Fibroblast of skin of left quadriceps (primary cell): ENCODE measurements at places on chromosomes 3 and 15.
A peak's percentile ranks its signal among the peaks of the same experiment; 100 is the strongest.

- no peak for DNase-seq
Measured at GRCh38 chr3:135756106-135756668, 209.3 kb upstream of the PPP2R3A start.

DNA sequence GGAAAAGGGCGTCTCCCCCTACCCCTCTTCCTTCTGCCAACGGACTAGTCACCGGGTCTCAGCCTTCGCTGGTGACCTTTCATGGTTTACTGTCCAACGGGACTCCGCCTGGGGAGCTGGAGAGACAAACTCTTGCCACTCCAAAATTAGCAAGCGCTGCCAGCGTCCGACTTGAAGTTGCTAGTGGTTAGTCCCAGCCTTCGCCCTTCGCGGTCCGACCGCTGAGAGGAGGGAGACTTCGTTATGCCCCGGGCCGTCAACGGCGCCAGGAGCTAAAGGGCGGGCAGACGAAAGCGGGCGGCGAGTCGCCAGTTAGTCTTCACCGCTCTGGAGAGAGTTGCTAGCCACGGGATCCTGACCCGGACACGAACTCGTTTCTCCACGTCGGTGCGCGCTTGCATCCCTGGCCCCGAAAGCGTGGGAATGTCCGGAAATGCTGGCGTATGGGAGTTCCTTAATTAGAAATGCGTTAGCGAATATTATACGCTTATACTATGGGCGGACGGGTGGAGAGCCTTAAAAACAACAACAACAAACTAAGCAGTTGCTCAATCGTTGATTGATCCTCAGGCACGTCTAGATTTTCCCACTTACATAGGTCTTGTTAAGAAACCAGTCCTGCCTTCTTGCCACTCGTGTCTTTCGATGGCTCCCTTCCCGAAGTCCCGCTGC is 716 bp downstream of the SMC4 start:
- no peak for DNase-seq

DNA sequence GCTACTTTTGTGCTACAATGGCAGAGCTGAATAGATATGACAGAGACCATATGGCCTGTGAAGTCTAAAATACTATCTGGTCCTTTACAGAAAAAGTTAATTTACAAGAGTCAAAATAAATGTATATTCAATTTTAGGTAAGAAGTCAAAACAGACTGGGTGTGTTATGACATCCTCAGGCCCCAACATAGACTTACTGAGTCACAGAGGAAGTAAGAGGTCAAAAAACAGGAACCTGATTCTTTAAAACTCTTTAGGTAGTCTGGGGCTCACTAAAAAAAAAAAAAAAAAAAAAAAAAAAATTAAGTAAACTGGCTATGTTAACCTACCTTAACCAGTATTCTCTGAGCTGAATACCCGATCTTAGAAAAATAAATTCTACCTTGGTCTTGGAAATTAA is 13.1 kb downstream of the DNAAF4 start:
- no peak for DNase-seq

DNA sequence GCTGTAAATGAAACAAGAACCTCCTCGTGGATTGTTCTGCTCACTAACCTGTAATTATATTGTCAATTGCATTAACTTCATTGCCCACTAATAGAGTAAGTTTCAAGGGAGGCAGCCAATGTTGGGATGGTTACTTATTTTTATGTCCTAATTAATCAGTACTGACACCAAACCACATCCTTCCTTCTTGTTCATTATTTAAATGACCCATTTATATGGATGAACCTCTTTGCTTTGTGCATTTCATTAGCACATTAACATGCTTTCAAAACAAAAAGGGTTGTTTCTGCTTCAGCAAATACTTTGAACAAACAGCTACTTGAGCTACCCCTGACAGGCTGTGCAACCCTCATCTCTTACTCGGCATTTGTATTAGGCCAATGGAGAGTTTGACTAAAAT is 374.2 kb downstream of the MECOM start:
- DNase-seq: no peak

- DNase-seq: no peak
Measured at GRCh38 chr3:126578702-126579101, 20.0 kb upstream of the C3orf22 start.

- DNase-seq: peak; percentile 21
Measured at GRCh38 chr3:117887901-117888300, 1146.7 kb downstream of the IGSF11 start.

DNA sequence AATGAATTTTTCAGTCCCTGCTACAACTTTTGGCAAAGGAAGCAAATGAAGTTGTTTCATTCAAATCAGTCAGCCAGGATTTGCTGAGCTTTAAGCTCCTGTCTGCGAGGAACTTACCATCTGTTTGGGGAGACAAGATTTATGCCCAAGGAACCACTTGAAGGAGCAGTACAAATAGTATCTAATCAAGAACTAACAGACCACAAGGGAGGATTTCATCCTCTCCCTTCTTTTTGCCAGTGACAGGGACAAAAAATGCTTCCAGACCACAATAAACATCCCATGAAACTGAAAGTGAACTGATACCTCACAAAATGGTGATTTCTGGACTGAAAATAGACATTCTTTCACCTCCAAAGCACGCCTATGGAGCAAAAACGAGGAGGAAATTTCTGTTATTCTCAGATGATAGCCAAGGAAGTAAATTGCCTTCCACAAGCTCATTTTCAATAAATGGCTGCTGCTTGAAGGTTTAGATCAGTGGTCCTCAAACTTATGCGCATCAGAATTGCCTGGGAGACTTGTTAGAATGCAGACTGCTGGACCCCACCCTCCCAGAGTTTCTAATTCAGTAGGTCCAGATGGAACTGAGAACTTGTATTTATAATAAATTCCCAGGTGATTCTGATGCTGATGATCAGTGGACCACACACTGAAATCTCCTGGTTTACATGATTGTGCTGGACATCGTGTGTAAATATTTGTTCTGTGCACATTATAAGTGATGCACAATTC is 202.4 kb upstream of the GADL1 start:
- DNase-seq: no peak

DNA sequence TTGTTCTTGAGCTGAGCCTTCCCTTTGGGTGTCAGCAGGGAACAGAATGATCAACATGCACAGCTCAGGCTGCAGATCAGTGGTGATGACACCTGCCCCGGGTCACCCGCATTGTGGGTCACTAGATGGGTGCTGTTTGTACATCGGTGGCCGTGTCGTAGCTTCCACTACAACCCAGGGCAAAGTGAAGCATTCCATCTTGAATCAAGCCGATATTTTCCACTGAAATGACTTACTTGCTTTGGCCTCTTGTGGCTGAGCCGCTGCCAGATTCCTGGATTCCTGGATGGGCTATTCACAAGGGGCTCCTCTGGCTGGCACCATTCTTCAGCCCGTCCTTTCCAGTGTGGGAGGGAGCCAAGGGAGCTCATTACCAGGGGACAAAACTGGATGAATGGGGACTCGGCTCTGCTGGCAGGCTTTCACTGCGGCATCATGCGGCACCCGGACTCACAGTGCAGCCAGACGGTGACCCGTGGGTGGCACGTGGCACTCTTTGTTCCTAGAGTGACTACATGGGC is 65.6 kb downstream of the SLCO3A1 start:
- no peak for DNase-seq

- peak; percentile 86 for DNase-seq
Measured at GRCh38 chr3:45509038-45509767, 85.3 kb upstream of the LIMD1 start.

- DNase-seq: peak; percentile 42
Measured at GRCh38 chr3:161401389-161401788, 30.1 kb upstream of the SPTSSB start.

GRCh38 chr3:40258064-40258463 is 51.4 kb upstream of the EIF1B start:
- DNase-seq: no peak

GRCh38 chr3:60594025-60594424 is 657.2 kb downstream of the FHIT start:
- peak; percentile 54 for DNase-seq

GRCh38 chr3:16369276-16369675 is 104.3 kb downstream of the OXNAD1 start:
- no peak for DNase-seq

DNA sequence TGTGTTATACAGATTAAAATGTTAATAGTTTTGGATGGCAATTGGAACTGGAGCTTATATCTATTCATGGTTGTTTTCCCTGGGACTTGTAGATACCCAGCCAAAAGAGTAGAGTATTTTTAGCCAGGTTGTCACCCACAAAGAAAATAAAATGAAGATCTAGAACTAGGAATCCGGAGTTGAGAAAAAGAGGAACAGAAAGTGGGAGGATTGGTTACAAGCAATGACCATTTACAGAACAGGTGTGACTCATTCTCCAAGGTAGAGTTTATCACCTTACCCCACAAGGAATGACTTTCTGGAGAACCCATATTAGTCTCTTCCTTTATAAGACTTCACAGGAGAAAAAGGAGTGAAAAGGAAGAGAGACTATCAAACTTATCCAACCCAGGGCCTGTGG is 99.8 kb downstream of the TMEM108 start:
- no peak for DNase-seq

DNA sequence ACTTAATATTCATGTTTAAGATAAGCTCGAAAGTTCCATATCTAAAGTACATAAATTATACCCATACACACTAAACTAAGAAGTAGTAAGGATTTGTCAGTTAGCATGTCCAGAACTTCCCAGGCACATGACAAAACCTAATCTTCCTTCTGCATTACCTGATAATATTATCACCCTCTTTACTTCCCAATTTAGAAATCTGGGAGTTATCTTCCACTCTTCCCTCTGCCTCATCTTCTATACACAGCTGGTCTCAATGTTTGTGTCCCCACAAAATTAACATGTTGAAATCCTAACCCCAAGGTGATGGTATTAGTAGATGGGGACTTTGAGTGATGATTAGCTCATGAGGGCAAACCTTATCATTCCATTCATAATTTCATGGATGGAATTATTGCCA is 15.3 kb downstream of the GABPB1 start:
- no peak for DNase-seq

DNA sequence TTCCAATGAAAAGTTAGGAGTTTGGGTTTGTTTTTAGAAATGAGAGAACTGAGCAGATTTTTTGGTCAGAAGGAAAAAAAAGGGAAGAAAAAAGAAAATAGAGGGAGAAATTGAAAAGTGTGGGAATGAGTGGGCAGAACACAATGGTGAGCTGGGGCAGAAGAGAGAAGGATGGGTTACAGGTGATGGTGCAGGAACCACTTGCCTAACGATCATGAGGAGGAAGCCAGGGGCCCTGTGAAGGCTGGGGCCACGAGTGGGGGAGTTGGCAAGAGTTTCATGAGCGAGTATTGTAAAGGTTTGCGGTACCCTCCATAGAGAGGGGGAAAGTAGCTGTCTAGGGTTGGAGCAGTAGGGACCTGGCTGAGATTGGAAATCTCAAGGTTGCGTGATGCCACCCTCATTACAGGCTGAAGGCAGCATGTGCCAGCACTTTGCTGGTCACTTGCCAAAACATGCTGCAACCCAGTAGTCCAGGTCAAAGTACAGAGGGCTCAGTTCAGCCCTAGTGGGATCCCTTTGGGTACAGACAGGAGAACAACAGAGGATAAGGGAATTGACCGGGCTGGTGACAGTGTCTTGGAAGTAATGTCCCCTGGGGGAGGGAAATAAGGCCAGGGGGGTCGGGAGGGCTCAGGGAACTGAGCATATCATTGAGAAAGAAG is 6.6 kb downstream of the IVD start:
- DNase-seq: no peak

DNA sequence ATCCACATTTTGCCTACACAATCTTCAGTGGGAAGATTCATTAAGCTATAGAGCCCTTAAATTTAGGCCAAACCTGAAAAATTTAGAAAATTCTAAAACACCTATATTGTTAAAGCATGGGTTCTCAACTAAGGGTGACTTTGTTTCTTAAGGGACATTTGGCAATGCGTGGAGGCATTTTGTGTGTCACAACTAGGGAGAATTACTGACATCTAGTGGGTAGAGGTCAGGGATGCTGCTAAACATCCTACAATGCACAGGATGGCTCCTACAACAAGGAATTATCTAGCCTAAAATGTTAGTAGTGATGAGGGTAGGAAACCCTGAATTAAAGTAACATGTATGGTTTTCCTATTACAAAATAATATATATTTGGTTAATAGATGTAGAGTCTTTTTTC is 55.8 kb downstream of the TBC1D5 start:
- DNase-seq: no peak

- DNase-seq: no peak
Measured at GRCh38 chr15:70486012-70486411, 277.3 kb downstream of the UACA start.

- DNase-seq: no peak
Measured at GRCh38 chr15:58297639-58298038, 134.2 kb upstream of the LIPC start.

GRCh38 chr3:196662033-196662432 is 22.5 kb downstream of the NRROS start:
- no peak for DNase-seq

DNA sequence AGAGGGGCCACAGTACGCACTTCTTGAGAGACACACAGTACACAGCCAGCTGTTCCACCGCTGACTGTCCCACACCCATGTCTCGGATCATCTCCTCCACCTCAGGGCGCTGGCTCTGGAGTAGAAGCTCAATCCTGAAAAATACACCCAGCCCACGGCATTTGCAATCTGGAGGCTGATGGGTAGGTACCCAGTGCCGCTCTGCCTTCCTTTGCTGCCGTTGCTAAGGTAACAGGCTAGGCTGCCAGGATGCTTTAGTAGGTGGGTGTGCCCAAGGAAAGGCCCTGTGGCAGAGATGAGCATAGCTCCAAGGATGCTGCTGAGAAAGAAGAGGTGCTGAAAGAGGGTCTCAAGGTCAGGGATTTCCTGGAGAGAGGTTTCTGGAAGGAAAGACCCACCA is 14.6 kb downstream of the TRAIP start:
- no peak for DNase-seq
